NCI-H1092 (cell line): ENCODE measurements at places on chromosomes 2 and 18.

GRCh38 chr2:56656826-56657225 is 473.0 kb downstream of the CCDC85A start:
- DNase-seq: no peak

DNA sequence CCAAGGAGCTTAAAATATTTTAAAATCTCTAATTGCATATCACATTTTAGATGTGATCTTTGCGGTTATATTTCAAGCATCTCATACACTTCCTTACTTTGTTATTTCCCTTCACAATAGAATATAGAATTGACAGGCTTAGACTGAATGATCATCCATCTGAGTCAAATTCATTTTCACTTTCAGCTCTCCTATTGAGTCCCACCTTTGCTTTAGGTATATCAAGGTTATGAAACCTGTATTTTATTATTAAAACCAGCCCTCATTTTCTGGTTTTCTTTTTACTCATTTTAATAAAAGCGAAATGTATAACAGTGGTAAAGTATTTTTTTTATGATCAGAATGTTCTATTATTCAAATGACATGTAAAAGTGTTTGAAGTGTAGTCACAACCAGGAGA is 162.9 kb upstream of the KYNU start:
- DNase-seq: no peak

DNA sequence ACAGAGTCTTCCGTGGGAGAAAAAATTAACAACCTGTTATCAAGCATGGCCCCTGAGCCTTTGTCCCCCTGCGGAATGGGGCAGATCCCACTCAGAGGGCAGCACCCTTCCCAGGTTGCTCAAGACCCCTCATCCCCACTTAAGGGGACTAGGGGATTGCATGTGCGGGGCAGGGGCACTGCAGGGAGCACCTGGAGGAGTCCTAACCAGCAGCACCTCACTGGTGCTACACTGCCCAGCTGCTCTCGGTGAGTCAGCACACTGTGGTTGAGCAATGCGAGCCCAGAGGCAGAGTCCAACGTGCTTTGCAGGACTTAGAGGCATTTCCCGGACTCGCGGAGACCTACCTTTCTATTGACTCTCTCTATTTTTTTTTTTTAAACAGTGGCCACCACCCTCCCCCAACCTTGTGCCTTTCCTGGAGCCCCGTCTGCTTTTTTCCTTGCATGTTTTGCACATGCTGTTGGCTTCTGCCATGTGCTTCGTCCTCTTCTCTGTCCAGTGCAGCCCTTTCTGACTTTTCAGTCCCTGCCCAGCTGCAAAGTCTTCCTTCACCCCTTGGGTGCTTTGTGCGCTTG is 74.0 kb downstream of the IL1R2 start:
- no peak for DNase-seq

GRCh38 chr2:217014328-217015105 is 154.7 kb upstream of the TNP1 start:
- DNase-seq: no peak

GRCh38 chr2:204065566-204065965 is 129.0 kb downstream of the ICOS start:
- no peak for DNase-seq

GRCh38 chr2:45332094-45332493 is 279.0 kb downstream of the SRBD1 start:
- no peak for DNase-seq

- DNase-seq: no peak
These were observed 44.2 kb upstream of the DSC1 start for GRCh38 chr18:31206787-31207381.

GRCh38 chr2:74525717-74526648 is at the start of gene DQX1:
DQX1 (minus strand) TSS chr2:74526231; CDS start chr2:74525729, 502 bp downstream.
- DNase-seq: no peak

DNA sequence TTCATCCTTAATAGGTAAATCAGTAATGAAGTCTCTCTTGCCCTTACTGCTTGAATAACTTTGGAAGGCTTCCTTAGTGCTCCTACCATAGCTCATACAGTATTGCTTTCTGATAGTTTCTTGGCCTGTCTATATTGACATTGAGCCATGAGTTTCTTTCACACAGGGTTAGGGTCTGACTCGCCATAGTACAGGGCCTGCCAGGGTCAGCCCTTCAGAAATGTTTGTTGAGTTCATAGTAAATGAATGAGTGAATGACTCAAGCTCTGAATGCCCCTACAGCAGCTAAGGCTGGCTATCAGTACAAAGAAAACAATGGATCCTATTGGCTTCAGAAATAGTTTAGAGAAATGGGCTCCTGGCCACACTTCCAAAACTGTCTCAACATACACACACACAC is 65.0 kb upstream of the LRATD1 start:
- no peak for DNase-seq

- no peak for DNase-seq
These were observed 208.4 kb upstream of the CCDC150 start for GRCh38 chr2:196431076-196431475.

DNA sequence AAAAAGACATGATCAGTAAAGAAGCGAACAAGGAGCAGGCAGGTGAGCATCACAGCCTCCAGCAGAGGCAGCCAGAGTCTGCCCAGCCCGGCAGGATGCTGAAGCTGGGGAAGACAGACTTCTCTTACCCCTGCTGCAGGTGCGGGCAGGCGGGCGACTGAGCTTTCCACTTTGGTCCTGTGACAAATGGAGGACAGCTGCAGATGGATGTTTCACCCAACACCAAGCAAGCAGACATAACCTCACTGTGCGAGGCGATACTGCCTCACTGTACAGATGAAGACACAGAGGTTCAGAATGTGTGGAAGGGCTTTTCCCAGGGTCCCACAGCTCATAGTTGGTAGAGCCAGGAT is 251.0 kb downstream of the AFF3 start:
- DNase-seq: no peak

DNA sequence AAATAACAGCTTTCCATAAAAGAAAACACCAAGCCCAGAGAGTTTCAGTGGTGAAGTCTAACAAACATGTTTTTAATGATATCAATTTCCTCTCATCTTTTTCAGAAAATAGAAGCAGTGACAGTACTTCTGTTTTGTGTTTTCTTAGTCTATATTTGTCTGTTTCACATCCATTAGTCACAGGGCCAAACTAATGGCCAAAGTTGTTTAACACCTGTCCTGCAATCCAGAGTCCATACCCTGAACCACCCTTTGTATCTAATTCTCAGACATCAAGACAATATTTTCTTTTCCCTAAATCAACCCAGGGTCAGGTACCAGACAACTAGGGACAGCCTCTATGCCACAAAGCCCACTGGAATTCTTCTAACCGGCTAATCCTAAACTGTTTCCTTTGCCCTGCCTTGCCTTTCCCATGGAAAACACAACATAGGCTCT is 25.9 kb downstream of the TMSB10 start:
- DNase-seq: no peak

DNA sequence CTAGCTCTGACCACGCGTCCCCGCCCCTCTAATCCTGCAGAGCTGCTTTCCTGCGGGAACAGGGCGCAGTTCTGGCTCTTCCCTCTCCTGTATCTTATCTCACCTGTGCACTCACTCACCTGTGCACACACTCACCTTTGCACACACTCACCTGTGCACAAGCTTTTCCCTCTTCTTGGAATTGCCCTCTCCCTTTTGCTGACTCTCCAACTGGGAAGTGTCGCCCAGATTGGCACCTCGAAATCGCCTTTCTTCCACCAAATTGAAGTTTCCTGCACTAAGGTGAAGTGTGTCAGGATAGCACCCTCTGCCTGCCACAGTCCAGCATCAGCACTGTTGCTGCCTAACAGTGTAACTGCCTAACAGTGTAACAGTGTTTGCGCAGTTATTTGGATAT is 566 bp upstream of the CMPK2 start:
- DNase-seq: peak; percentile 7

DNA sequence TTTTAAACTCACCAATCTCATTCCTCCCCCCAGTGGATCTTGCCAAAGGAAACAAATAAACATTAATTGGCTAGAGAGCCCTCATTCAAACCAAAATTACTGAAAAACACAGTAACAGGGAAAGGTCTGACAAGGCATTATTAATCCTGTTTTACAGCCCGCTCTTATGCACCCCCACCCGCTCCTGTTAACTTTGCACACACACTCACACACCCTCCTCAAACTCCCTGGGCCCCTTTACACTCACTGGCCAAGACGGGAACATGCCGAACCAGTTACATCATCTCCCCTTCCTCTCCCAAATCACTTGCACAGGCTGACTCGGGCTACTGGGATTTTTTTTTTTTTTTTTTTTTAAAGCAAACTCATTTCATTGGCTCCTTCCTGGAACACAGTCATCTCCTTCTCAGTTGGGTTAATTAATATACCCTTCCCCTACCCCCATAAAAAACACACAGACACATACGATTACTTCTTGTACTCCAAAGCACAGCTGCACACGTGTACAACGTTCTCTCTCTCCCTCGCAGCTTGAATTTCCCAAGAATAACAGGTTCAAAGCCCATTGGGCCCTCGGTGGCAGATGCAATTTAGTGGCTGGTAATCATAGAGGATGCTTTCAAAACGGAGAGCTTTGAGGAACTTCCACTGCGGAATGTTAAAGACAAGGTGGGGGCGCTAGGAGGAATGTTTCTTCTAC is 31.8 kb downstream of the KLF7 start:
- no peak for DNase-seq

- no peak for DNase-seq
These were observed 46.6 kb downstream of the HDLBP start for GRCh38 chr2:241268716-241269445.

DNA sequence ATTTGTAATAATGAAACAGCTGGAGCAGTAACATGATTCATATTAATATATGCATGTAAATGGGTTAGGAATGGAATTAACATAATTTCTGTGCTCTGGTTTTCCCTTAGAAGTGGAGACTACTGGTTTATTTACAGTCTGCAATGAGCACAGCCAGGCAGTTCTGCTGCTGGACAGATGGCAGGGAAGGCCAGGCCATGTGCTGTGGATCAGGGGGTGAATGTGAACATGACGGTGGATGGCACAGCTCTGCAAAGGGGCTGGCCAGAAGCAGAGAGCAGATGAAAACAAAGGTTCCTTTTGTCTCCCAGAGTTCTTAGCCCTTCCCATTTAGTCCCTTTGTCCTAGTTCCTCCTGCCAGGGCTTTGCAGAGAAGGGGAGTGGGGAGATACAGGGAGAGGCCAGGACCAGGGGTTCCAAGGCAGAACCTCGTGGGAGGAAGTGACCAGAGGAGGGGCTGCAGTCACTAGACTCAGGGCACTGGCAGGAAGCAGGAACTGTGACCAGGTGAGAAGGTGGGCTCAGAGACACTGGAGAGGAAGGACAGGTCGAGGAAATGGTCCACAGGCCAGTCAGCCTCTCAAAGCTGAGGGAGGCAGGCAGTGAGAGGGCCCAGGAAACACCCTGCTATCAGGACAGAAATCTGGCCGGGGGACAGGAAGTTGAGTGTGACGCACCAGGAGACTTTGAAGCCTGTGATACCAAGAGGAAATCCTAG is 112.9 kb upstream of the ATP8B1 start:
- peak; percentile 29 for DNase-seq

DNA sequence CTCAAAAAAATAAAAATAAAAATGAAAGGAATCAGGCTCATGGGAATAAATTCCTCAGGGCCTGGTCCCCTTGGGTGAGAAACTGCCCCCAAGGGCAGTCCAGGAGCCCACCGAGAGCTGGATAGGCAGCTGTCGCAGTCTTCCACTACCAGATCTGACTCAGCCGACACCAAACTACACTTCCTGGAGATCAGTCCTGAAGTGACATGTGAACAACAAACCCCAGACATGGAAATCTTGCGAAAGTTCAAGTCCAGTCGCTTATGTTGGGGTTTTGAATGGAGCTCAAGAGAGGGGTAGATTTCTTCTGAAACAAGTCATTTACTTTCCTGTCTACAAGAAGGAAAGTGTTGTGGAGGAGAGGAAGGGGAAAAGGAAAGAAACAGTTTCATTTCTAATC is 12.9 kb downstream of the ADCY3 start:
- DNase-seq: no peak

GRCh38 chr2:140338795-140339194 is 1558.6 kb upstream of the NXPH2 start:
- no peak for DNase-seq

GRCh38 chr2:134260713-134261112 is 6.8 kb downstream of the MGAT5 start:
- no peak for DNase-seq

DNA sequence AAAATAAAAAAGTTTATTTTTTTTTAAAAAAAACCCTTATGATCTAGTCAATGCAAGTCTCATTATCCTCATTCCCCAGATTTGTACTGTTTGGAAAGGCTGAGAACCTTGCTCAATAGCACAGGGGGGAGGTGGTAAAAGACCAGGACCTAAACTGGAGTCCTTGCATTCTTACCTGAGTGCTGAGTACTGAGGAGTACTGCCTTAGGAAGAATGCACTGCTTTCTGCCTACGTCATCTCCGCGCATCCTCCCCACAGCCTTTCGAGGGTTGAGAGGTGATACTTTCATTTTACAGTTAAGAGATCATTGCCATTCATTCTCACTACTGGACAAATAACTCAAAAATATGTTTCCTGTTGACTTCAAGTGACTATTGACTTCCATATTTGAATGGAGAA is 73.8 kb downstream of the MAP3K20 start:
- no peak for DNase-seq

- DNase-seq: no peak
These were observed 161.2 kb upstream of the XIRP2 start for GRCh38 chr2:166727095-166727494.

DNA sequence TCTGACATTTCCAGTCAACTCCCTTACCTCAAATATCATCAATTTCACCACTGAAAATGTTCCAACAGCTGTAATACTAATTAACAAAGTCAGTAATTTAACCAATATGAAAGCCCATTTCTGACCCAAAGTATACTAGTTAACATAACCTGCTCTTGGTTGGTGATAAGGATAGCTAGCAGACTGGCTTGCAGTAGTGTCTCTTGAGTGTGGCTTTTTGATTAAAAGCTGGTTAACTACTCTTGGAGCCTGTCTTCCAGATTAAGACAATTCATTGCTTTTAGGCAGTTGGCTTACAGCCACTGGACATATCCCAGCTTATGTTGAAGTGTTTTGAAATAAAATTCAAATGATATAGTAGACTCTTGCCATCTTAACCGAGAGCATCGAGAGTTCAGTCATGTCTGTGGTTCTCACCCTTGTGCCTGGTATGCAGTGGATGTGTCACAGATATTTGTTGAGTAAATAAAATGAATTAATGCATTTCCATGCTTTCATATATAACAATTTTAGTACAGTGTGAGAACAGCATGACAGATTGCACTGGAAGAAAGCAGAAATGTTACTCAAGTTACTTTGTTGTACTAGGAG is 158.1 kb downstream of the TANC1 start:
- DNase-seq: no peak

GRCh38 chr2:70305531-70305930 is 3.7 kb upstream of the FAM136A start:
- DNase-seq: no peak

GRCh38 chr2:68997401-68997800 is 15.6 kb upstream of the ANTXR1 start:
- no peak for DNase-seq

DNA sequence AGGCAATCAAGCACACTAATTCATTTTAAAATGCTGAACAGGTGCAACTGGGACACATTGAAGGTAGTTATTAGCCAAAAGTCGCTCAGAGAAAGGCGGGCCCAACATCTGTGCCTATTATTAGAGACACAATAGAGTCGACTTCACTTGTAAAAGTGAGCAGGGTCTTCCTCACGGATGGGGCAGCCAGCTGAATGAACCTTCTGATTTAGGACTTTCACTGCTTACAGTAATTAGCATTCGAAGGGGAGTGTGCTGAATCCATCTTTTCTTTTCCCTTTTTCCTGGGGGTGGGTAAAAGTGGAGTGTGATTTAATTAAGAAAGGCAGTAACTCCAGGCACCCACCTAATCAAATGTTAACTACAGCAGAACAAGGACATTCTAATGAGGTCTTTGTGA is 677.7 kb downstream of the DCDC2C start:
- peak; percentile 87 for DNase-seq

GRCh38 chr2:172921532-172922236 is 154.0 kb upstream of the MAP3K20 start:
- no peak for DNase-seq
